ENCODE measurements at places on chromosomes 7 and 10. TPM values are rescaled to one million over a fixed set of nuclear protein-coding genes. Genes with fewer than 3 reads are reported as not detected.

Gene HOXA11
- total RNA-seq: under 0.01 TPM

Gene UPF2
- 24.6 TPM for total RNA-seq

Gene PRLHR
- total RNA-seq: not detected

Gene CYP2C19
- not detected for total RNA-seq

Gene FAM221A
- total RNA-seq: 2.8 TPM

All from smooth muscle cell of trachea (primary cell).